ENCODE measurements at places on chromosomes 11 and 22.
A peak's percentile ranks its signal among the peaks of the same experiment; 100 is the strongest.

- peak; percentile 73 for DNase-seq
Observed at GRCh38 chr11:118304568-118305248, at the start of gene CD3E. Gene CD3E (plus strand): TSS chr11:118304730. CDS start chr11:118304953, 223 bp downstream.

GRCh38 chr22:39349506-39349966 lies 255 bp upstream of the SYNGR1 start:
- DNase-seq, result no peak

DNA sequence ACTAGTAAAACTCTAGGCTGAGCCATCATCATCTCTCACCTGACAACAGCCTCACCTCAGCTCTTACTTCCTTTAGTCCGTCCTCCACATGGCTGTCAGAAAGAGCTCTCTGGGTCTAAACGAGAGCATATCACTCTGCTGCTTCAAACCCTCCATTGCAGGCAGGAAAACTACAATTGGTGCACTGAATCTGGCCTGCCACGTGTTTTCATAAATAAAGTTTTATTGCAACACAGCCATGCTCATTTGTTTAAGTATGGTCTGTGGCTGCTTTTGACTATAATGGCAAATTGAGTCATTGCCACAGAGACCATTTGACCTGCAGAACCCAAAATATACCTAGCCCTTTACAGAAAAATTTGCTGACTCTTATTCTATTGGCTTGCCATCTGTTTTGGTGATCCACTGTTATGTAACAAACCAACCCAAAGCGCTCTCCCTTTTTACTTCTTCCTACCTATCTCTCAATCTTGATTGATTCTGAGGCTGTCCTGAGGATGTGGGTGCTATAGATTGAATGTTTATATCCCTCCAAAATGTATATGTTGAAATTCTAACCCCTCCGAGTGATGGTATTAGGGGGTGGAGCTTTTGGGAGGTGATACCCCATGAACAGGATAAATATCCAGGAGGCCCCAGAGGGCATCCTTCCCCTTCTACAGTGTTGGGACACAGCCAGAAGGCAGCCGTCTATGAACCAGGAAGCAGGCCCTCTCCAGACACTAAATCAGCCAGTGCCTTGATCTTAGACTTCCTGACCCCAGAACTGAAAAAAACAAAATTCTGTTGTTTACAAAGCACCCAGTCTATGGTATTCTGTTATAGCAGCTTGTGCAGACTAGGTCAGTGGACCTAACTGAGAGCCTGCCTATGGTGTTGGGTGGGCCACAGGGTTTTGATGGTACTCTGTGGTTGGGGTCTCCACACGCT lies 99.9 kb downstream of the PIWIL4 start:
- DNase-seq, result no peak

GRCh38 chr11:14223636-14224288 lies 135.2 kb downstream of the RRAS2 start:
- DNase-seq, result no peak

GRCh38 chr11:126581871-126582648 lies 226.6 kb downstream of the ST3GAL4 start:
- DNase-seq, result no peak

GRCh38 chr11:132361011-132361550 lies 990.7 kb downstream of the NTM start:
- DNase-seq, result no peak

GRCh38 chr22:27919942-27920755 lies 1.1 kb upstream of the PITPNB start:
- peak; percentile 4 for DNase-seq

GRCh38 chr22:27142286-27142685 lies 484.9 kb downstream of the MIAT start:
- no peak for DNase-seq

GRCh38 chr11:17652556-17652955 lies 66.8 kb upstream of the MYOD1 start:
- DNase-seq, result no peak

- no peak for DNase-seq
Observed at GRCh38 chr11:44608991-44609782, 43.7 kb downstream of the CD82 start.

DNA sequence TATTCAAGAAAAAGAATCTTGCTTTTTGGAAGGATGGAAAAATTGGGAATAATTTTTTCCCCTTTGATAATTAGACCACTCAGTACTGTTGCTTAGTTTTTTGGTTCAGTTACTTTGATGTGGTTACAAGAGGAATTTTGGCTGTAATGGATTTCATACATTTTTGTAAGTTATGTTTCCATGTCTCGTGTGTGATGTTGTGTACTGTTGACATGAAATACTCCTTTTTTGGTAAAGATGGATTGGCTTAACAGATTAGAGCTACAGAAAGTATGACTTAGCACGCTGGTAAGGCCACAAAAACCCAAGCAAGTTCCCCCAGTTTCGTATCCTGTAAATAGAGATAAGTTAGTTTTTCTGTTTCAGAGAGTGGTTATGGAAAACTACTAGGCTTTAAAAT lies 11.9 kb downstream of the TBCEL start:
- no peak for DNase-seq

DNA sequence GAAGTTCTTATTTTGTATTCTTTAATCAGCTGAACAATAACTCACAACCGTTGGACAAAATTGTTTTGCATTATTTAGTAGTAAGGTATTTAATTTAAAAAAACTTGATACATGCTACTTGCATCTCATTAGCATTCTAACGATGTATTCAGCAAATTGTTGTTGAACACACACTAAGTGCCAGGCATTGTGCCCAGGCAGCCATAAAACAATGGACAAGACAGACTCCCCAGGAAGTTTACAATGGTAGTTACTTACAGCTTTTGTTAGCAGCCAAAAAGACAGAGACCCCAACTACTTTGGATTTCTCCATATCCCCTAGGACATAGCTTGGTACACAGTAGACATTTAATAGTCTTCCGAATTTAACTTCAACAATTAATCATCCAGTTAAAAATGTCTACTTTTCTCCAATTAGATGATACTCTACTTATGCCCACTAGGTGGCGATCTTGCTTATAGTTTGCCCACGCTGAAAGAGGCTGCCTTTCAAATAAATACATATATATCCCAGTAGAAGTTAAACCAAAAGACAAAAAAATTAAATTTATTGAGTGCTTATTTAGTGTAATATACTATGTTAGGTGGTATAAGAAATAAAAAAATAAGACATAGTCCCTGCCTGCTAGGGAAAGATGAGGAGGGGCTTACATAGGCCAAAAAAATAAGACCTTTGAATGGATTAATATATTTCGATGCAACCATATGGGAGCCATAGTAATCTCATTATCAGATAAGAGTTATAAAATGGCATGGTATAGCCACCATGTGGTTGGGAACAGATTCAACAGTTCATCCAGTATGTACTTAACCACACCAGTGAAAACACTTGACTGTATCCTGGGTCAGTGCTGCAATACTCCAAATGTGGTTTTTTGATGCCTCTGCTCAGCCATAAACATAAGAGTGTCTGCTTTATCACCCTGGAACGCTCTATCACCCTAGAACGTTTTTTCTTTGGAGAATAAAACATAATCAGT lies 2.0 kb upstream of the FJX1 start:
- DNase-seq, result peak; percentile 27

- DNase-seq, result no peak
Observed at GRCh38 chr11:46431211-46431610, 39.6 kb upstream of the CHRM4 start.

GRCh38 chr11:61777234-61778090 lies 14.9 kb downstream of the TMEM258 start:
- DNase-seq, result peak; percentile 58

- no peak for DNase-seq
Observed at GRCh38 chr22:30855266-30855665, 113.3 kb downstream of the MORC2 start.

Data from stimulated activated CD4-positive, alpha-beta T cell treated with anti-CD3 and anti-CD28 coated beads, Interleukin-4, amount 100 ng/mL, for 24 hours (primary cell).